Stimulated activated CD8-positive, alpha-beta memory T cell treated with anti-CD3 and anti-CD28 coated beads, Interleukin-4, amount 100 ng/mL, for 1 hour (primary cell): ENCODE measurements at places on chromosomes 3 and 15.

DNA sequence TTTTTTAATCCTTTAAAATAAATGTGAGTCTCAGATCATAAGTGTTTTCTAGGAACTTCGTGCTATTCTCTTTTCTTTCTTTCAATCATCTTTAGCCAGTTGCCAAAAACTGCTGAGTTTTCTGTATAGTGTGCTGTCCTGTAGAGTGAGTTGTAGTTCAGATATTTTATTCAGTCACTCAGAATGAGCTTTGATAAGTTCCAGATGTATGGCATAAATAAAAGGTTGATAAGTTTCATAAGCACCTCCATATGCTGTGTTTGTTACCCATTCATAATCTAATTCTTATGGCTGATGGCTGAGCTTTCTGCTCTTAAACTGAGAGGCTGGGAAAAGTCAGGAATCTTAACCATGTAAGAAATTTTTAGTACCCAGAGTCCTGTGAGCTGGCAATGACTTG, 59.3 kb upstream of the COL6A6 start:
- DNase-seq: no peak

GRCh38 chr3:66443118-66443803, 57.6 kb downstream of the LRIG1 start:
- no peak for DNase-seq

DNA sequence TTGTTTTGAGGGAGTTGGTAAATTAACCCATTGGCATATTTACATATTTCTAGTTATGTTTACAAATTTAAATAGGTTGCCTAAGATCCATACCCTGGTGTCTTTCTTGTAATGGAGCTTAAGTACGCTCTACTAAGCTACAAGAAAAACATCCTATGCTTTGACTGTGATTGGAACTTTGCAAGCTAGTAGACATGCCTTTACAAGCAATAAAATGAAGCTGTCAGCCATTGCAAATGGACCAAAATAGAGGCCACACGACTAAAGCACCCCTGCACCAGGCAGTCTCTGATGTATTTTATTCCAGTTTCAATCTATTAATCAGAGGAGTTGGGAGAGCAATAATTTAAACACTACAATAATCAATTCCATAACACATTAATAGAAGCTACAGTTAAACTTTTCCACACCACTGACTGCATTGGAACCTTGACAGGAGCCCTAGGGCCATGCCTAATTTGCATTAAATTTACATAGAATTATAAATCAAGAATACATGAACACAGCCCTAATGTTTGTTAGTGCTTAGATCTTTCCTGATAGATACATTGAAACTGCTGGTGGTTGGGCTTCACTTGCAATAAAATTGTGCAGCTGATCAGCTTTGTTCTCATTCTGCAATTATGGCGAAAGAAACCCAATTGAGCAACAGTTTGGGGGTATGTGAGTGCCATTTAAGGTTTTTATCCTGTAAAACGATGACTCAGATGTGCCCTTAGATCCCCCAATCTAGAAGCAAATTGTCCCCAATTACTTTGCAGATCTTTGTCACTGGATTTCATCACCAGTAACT, 360.1 kb downstream of the LSAMP start:
- DNase-seq: no peak

GRCh38 chr3:148202386-148202785, 495.3 kb upstream of the AGTR1 start:
- DNase-seq: no peak

- no peak for DNase-seq
Measured at GRCh38 chr3:134363381-134363755, 10.9 kb downstream of the AMOTL2 start.

DNA sequence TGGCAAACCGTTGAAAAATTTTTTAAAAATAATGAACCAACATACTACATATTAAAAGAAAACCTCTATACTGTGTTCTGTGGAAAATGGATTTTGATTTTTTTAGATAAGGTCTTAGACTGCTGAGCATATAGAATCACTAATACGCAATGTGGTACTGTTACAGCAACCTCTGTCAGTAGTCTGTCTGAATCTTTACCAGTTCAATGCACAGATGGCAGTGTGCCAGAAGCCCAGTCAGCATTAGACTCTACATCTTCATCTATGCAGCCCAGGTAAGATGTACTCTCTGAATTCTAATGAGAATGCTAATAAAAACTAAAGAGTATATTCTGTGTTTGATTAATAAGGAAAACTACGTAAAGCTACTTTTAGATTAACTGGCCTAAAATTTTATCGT, 31.3 kb upstream of the FAH start:
- DNase-seq: no peak

- DNase-seq: no peak
Measured at GRCh38 chr3:105497386-105497785, 130.7 kb downstream of the ALCAM start.

GRCh38 chr3:98986073-98986472, 84.6 kb upstream of the DCBLD2 start:
- no peak for DNase-seq

DNA sequence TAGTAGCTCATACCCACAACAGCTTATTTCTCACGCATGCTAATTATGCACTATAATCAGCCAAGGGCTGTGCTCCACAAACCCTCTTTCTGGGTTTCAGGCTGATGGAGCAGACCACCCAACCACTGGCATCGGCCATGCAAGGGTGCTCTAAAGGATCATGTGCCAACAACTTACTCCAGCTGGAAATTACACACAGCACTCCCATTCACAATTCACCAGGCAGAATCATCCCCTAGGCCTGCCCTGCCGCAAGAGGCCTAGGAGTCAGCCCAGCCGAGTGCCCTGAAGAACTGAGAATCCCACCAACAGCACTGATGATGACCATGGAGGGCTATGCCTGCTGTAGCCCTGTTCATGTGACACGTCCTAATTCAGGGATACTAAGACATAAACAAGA, 216.2 kb upstream of the CHRNA7 start:
- DNase-seq: no peak

GRCh38 chr3:124360563-124360962, 368.6 kb upstream of the ROPN1 start:
- no peak for DNase-seq

DNA sequence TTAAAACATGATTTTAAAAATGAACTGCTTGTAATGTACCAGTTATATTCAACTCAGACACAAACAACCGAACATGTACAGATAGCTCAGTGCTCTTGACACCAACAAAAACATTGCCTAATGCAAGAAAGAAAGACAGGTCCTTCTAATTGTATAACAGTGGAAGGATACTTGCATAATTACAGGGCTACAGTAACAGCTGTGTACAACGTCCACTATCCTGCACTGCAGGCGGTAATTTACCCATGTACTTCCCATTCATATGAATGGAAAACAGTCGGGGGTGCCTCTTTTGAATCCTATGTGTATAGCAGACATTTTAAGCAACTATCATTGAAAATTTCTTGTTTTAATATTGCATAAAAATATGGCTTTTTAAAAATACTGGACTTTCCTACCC, 41.1 kb upstream of the PLSCR5 start:
- DNase-seq: no peak

GRCh38 chr3:82293867-82294266, 532.4 kb upstream of the GBE1 start:
- no peak for DNase-seq
